SHP77 treated with DMSO at 0.1 percent for 48 hours (cell line): ENCODE measurements at places on chromosomes 1 and 21.

DNA sequence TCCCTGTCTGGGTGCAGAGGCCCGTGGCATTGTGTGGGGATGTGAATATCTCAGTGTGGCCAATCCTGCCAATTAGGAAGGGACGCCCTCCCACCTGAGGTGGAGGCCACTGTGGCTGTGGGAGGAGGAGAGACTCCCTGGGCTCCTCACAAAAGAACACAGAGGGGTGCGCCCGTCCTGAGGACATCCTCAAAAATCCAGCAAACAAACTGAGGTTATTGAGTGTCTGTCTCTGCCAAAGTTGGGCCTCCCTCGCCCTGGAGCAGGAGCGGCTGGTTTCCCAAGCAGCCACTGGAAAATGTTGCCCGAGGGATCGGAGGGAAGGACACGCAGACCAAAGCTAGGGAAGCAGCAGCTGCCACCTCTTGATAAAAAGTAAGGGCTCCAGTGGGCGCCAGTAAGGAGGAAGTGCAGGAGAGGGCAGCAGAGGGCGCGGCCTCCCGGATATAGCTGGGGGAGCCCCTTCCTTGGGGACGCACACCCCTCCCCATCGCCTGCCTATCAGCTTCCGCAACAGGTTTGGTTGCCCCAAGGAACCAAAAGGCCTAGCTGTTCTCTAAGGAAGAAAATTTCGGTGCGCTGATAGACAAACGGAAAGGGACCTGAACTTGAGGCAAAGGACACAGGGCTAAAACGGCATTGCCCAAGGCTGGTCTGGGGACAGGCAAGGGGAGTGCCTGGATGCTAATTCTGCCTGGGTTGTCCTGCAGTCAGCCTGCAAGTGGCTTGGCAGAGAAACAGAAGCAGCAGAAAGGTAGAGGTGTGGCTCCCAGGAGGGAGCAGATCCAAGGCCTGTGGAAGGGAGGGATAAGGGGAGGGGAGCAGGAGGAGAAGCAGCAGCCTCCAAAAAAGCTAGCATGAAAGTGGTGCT is 1.7 kb upstream of the GRIK3 start:
- no peak for DNase-seq

GRCh38 chr1:158169105-158169504 is 11.6 kb upstream of the CD1D start:
- no peak for DNase-seq

DNA sequence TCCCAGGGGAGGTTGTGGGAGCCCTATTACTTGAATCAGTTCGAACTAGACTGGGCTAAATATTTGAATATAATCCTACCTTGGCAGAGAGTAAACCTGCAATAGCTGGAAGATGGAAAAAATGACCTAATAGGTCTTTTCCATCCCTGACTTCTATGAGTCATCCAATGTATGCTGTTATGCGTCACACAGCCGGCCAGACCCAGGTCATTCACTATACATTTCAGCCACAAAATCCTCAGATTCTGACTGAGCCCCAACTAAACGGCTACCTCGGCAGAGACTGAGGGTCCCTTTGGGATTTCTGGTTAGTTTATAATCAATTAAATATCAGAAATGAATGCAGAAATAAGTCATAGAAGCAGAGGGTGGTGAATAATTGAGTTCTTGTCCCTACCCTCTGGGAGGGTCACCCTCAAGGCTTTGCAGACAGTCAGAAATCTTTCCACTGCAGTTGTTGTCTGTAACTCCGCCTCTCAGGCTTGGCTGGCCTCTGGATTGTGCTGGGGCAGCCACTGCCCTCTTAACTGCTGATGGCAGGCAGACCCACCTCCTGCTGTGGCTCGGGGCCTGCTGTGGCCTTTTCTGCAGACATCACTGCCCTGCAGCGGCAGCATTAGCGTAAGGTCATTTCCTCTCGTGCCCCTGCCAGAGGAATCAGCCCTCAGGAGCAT is 240.5 kb downstream of the TGFB2 start:
- DNase-seq: peak; percentile 20

DNA sequence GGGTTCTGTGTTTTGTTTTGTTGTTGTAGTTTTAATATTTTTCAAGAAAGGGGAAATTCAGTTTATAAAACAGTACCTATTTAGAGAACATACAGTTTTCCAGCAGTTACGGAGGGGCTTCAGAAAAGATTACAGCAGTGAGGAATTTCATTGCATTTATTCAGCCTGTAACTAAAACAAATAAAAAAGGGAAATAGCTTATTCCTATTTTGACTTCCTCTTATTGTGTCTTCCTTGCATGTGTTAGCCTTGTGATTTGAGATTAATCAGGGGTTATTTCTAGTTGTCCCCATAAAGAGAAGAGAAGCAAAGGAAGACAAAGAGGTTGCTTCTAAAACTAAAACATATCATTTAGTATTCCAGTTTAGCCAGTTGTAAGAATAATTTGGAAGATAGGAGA is 35.0 kb downstream of the CTTNBP2NL start:
- DNase-seq: no peak

GRCh38 chr1:155526356-155526755 is 36.2 kb downstream of the ASH1L start:
- DNase-seq: no peak

- no peak for DNase-seq
Observed at GRCh38 chr21:28133116-28133515, 859.6 kb downstream of the LTN1 start.

DNA sequence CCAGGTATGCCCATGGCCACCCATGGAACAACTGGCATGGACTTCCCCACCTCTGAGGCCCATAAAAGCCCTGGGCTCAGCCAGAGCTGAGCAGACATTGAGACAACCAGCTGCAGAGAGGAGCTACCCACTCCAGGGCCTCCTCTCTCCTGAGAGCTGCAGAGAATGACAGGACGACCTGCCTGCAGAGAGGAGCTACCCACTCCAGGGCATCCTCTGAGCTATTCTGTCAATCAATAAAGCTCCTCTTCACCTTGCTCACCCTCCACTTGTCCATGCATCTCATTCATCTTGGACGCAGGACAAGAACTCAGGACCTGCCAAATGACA is 43.4 kb downstream of the MATN1 start:
- DNase-seq: no peak

DNA sequence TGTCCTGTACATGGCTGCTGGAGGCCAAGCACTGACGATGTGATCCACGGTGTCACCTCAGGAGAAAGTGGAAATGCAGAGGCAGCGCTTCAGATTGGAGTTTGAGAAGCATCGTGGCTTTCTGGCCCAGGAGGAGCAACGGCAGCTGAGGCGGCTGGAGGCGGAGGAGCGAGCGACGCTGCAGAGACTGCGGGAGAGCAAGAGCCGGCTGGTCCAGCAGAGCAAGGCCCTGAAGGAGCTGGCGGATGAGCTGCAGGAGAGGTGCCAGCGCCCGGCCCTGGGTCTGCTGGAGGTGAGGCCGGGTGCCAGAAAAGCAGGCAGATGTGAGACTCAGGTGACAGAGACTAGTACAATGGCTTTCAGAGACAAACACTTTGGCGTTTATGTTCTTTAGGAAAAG is 7.7 kb downstream of the TRIM58 start:
- no peak for DNase-seq

DNA sequence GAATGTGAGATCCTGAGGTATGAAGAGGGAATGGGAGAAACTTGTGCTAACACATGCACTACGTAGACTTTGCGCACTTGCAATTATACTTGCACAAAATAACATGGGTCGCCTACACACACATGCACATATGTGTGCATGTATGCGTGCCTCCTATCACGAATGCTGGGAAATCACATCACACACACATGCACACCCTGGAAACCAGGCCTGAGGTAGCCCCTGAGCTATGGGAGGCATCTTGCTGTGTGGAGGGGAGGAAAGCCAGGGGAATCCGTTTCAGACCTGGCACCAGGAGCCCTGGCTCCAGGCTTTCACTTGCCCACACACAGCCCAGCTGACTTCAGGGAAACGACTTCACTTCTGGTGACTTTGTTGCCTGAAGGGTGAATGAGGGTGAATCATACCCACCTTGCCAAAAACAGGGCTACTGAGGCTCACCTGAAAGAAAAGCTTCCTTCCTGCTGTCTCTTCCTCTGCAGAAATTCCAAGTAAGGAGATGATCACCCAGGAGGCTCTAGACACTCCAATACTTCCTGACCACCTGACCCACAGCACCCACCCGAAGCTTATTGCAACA is 136.0 kb upstream of the NGF start:
- no peak for DNase-seq

GRCh38 chr1:223831755-223832636 is 13.8 kb downstream of the TP53BP2 start:
- DNase-seq: no peak

DNA sequence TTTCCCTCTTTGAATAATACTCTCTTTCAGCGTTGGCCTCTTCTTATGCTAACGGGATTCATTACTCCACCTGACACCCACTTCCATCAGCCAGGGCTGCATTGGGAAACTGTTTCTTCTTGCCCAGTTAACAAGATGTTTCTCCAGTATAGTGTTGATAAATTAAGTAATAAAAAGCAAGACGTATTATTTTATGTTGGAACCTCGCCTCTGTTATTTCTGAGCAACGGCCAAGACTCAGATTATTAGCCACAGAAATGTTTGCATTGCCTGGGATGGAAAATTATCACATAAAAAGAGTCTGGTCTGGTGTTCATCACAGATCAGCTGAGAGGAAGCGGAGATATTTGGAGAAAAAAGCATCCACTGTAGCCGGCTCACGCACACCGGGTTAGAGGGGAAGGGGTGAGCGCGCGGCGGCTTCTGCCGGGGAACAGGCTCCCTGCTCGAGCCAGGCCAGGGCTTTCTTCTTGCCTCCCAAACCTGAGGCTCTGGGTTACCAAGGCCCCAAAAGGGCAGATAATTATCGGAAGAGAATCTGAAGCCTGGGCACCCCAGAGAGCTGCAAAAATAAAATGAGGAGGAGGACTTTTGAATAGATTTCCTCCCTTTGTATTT is 189.5 kb downstream of the PRDM16 start:
- no peak for DNase-seq

GRCh38 chr1:218209351-218209861 is 75.7 kb upstream of the RRP15 start:
- no peak for DNase-seq

DNA sequence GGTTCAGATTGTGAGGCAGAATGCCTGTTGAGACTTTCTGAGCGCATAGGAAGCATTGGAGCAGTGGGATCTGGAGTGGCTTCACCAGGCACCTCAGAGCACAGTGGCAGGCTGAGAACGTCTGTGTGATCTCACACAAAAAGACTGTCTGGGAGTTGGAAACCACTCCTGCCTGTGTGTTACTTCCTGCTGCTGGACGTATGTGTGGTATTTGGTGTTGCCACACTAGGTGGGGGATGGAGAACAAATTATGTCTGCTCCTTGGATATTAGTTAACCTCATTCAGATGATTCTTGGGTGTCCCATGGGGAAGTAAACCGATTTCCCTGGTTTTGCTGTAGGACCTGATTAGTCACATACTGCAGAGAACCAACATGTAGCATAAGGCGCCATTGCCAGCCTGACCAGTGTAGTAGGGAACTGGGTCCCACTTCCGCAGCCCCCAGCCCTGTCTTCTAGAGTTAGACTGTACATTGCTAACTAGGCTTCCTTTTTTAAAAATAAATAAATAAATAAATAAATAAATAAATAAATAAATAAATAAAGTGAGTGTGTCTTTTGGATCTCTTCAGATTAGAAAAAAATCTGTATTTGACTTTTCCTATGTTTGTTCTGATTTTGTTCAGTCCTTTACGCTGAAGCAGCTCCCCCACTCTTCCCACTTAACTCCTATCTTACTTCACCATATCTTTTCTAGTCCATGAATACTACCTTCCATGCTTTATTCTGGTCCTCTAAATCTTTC is 26.9 kb downstream of the UCK2 start:
- DNase-seq: no peak
